ENCODE measurements at places on chromosomes 7 and 10.

DNA sequence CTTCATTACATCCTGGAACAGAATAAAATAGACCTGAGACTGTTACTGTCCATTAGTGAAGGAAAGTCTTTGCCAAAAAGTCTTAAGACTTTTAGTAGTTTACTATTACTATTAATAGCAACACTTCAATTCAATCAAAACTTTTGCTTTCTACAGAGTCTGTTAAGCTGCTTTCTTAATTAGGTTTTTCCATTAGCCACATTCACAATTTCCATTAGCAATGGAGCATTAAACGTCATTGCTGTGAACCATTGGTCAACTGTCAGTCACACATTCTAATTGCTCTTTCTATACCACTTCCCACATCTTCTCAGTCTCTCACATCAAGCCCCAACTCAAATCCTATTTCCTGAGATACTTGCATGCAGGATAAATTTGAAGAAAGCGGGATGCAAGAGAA lies 736.6 kb upstream of the SORCS1 start:
- no peak for DNase-seq

DNA sequence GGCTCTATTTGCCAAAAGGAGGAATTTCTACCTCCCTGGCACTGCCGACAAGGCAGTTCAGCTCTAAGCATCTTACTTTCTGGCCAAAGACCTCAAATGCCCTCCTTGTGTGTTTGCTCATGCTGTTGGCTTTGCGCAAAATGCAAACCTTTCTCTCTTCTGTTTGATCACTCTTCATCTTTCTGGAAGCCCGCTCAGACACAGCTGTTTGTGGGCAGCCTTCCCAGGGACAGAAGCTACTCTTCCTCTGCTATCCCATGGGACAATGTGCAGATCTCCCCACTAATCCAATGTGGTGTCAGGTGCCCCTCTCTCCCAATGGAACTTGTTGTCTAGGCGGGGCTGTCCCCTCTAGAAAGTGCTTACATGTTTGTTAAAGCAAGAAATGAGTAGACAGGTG lies 278.7 kb downstream of the CCSER2 start:
- no peak for DNase-seq

- no peak for DNase-seq
Measured at GRCh38 chr10:98344589-98345038, 70.4 kb downstream of the PYROXD2 start.

DNA sequence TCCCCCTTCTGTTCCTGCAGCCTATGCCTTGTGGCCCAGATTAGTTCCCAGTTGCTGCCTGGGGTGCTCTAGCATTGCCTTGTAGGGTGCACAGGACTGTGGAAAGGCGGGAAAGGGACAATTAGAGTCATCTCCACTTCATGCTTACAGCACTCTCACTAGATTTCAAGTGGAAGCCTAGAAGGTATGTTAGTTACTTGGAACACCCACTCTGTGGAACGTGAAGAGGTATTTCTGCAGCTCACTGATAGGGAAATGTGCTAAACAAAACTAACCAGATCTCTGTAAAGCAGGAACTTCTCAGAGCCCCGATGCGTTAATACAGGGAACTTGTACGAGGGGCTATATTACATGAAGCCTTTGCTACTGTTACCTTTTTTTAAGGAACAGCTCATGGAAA lies 19.4 kb downstream of the STMP1 start:
- no peak for DNase-seq

- no peak for DNase-seq
Measured at GRCh38 chr7:157984423-157985163, 603.0 kb downstream of the PTPRN2 start.

DNA sequence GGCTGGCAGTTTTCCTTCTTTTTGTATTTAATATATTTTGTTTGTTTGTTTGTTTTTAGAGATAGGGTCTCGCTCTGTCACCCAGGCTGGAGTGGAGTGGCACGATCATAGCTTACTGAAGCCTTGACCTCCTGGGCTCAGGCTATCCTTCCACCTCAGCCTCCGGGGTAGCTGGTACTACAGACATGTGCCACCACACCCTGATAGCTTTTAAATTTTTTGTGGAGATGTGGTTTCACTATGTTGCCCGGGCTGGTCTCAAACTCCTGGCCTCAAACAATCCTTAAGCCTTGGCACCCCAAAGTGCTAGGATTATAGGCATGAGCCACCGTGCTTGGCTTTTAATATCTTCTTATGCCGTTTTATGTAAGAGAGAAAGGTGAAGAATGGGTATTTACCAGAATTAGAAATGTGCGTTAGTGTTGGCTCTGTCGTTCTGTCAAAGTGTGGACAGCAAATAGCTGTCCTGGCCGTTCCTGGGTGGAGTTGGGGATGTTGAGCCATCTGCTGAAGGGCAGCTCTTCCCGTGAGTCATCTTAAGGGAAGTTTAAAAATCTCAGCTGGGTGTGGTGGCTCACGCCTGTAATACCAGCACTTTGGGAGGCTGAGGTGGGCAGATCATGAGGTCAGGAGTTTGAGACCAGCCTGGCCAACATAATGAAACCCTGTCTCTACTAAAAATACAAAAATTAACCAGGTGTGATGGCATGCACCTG lies 14.8 kb downstream of the OGDH start:
- no peak for DNase-seq

GRCh38 chr10:99976886-99977665 lies 32.7 kb downstream of the DNMBP start:
- DNase-seq, result no peak

- no peak for DNase-seq
Measured at GRCh38 chr10:132783165-132783939, 2.6 kb downstream of the NKX6-2 start.

DNA sequence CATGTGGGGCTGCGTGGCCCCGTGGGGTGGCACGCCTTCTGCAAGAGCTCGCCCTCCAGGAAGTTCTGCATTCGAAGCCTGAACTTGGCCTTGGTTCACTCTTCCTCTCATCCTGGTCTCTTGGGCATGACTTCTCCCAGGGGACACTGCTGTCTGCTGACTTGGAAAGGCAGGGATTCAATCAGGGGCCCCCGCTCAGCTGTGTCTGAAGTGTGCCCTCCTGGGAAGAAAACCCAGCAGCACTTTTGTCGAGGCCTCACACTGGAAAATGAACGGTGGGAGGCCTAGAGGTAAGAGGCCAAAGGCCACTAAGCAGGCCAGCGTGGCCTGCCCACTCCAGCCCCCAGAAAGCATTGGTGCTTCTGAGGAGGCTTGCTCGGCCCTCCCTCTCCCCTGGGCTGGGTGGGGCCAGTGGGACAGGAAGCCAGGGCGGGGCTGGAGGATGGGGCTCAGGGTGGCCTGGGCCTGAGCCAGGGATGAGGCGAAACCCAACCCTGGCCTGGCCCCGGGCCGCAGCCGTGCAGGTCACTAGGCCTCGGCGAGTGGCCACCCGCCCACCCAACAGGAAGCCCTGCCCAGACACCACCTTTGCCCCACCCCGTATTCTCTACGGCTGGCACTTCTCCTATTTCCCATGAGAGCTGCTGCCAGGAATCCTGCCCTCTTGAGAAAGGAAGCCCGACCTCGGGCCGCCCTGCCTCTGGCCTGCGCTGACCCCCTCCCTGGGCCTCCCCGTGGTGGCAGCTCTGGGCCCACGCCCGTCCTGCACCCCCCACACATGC lies 81.1 kb downstream of the ZMIZ1 start:
- DNase-seq, result no peak

DNA sequence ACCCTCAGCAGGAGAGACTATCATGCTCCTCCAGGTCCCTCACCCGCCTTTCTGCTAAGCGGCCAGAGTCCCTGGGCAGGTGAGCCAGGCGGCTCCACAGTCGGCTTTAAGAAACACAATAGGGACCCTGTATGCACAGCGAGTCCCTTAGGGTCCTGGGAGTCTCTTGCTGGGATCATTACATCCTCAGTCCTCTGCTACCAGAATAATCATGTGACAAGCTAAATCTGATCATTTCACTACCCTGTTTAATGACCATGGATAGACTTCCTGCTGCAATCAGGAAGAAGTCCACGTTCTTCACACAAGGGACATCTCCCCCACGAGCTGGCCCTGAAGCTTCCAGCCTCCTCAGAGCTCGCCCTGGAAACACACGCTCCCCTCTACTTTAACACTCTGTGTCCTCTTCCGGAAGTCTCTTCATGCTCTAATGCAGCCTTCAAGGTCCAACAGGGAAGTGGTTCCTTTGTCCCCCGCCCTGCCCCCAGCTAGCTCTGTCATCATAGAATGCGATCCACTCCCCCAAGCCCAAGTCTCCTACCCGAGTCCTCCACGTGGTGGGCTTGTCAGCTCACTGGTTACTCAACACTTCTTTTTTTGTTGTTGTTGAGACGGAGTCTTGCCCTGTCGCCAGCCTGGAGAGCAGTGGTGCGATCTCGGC lies 101.5 kb downstream of the RNF216 start:
- DNase-seq, result no peak

- no peak for DNase-seq
Measured at GRCh38 chr10:121735263-121735662, 137.0 kb upstream of the FGFR2 start.

DNA sequence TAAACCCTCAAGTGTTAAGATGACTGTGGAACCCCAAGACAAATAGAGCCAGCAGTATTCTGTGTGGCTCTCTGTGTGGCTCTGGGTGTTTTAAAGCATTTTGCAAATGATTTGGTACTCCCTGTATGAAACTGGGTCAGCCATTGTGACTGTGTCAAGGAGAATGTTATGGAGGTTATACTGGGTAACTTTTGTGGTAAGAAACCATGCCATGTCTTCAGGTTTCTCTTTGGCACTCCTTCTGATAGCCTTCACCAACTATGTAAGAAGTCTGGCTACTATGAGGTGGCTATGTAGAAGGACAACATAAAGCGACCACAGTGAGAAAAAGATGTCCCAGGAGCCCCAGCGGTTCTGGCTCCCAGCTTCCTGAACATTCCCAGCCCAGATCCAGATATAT lies 226.6 kb upstream of the RHOBTB1 start:
- no peak for DNase-seq

GRCh38 chr7:48154792-48155413 lies 16.4 kb upstream of the ABCA13 start:
- DNase-seq, result no peak

GRCh38 chr7:108027239-108027638 lies 24.3 kb upstream of the LAMB1 start:
- no peak for DNase-seq

DNA sequence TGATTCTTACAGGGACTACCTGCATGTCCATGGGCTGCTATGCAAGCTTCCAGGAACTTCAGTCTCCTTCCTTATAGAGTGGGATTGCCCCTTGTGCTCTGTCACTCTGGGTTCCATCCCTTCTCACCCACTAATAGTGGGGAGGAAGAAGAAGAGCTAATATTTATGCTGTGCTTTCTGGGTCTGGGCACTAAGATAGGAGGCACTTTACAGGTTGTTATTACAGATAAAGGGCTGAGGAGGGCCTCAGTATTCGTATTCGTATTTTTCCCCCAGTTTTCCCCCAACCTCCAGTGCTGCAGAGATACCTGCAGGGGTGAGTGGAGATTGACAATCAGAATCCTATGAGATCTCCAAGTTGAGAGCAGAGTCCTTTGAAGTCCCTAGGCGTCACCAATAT lies 14.2 kb downstream of the HK1 start:
- no peak for DNase-seq

DNA sequence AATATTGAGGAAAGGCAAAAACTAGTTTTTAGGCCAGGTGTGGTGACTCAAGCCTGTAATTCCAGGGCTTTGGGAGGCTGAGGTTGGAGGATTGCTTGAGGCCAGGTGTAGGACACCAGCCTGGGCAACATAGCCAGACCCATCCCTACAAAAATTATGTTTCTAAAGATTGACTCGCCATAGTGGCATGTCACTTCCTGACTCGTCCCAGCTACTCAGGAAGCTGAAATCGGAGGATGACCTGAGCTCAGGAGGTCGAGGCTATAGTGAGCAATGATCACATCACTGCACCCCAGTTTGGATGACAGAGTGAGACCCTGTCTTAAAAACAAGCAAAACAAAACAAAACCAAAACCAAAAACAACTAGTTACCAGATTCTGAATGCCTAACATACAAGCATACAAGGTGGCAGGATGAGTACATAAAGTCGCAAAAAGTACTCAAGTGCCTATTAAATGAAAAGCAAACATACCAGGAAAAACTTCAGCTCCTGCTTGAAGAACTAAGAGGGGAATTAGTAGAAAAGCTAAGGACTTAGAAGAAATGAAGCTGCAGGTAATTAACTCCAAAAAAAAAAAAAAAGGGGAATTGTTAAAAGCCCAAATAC lies 14.1 kb downstream of the ZNF398 start:
- DNase-seq, result no peak

DNA sequence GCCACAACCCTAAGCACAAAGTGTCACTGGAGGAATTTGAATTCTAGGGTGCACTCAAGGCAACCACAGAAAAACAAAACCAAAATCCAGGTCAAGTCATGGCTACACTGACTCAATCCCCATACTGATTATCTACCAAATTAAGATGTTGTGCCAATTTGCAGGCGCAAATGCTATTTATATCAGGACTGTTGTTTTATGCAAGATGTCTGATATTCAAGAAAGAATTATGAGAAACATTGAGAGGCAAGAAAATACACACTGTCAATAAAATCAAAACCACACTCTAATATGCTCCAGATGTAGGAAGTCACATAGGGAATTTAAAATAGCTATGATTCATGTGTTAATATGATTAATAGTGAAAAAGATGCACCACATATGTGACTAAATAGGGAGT lies 141.3 kb upstream of the MINDY3 start:
- no peak for DNase-seq

All from NCI-H187 treated with DMSO at 0.1 percent for 48 hours (cell line).